CD4-positive, alpha-beta T cell (primary cell): ENCODE measurements at places on chromosomes 2 and 18. TPM values are rescaled to one million over a fixed set of nuclear protein-coding genes. Genes with fewer than 3 reads are reported as not detected.

DNA sequence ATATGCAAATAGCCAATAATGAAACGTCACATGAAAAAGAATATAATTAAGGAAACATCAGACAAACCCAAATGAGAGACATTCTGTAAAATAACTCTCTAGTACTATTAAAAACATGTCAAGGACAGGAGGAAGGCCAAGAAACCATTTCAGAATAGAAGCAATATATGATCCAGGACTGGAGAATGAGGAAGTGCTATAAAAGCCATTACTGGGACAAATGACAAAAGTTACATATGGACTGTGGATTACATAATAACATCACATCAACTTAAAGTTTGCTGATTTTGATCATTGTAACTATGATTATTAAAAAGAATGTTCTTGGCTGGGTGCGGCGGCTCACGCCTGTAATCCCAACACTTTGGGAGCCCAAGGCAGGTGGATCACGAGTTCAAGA lies 81.3 kb downstream of the CRACDL start:
- DNase-seq = no peak

- DNase-seq = no peak
Observed at GRCh38 chr2:27265536-27265870, 2.7 kb upstream of the SLC30A3 start.

- DNase-seq = no peak
Observed at GRCh38 chr2:11521775-11522174, 12.1 kb upstream of the GREB1 start.

GRCh38 chr18:13494871-13495445 lies 231.4 kb downstream of the FAM210A start:
- no peak for DNase-seq

GRCh38 chr2:238567067-238567855 lies 140.5 kb downstream of the ASB1 start:
- DNase-seq = no peak

GRCh38 chr2:85865539-85866164 lies 23.1 kb downstream of the ST3GAL5 start:
- DNase-seq = no peak

DNA sequence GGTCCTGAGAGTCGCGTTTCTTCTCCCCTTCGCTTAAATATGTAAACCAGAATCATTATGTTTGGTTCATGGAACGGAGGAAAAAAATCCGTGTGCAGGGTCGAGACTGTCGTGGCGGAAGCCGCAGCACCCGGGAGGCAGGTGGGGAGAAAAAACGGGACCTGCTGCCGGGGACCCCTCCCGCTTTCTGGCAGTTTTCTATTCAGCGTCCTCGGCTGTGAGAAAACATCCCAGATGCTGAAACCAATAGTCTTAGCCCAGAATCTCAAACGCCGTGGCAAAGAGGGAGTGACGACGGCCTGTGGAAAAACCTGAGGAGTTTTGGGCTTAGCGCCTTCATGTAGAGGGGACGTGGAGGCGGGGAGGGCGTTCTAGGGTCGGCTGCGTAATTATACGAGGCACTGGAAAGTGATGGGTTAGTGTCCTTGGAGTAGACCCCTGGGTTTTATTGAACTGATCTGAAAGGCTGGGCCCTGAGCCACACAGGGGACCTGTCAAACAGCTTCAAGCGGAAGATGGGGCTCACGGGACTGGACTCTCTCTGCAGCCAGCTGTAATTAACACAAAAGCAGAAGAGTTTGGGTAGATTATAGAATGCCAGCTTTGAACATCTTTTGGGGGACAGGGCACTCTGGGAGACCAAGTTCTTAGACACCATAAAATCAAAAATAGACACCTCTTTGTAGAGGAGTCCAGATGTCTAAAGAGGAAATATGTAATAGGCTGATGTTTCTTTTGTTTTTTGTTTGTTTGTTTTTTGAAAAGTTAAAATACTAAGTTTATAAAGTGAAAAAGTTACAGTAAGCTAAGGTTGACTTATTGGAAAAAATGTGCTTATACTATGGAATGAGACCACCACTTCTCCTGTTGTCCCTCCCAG lies 834 bp upstream of the BUB1 start:
- DNase-seq = peak; percentile 41

Gene IL36RN
- not detected for total RNA-seq

Gene FSIP2
- total RNA-seq = 0.39 TPM

Gene CENPA
- 1.1 TPM for total RNA-seq

Gene WDR7
- total RNA-seq = 28.8 TPM

Gene CETN1
- total RNA-seq = not detected
